Stimulated activated CD8-positive, alpha-beta memory T cell treated with anti-CD3 and anti-CD28 coated beads, Interleukin-2, amount 100 ng/mL, for 1 hour (primary cell): ENCODE measurements at places on chromosomes 6 and 20.

GRCh38 chr20:19785173-19785982, 27.3 kb downstream of the RIN2 start:
- DNase-seq: no peak

DNA sequence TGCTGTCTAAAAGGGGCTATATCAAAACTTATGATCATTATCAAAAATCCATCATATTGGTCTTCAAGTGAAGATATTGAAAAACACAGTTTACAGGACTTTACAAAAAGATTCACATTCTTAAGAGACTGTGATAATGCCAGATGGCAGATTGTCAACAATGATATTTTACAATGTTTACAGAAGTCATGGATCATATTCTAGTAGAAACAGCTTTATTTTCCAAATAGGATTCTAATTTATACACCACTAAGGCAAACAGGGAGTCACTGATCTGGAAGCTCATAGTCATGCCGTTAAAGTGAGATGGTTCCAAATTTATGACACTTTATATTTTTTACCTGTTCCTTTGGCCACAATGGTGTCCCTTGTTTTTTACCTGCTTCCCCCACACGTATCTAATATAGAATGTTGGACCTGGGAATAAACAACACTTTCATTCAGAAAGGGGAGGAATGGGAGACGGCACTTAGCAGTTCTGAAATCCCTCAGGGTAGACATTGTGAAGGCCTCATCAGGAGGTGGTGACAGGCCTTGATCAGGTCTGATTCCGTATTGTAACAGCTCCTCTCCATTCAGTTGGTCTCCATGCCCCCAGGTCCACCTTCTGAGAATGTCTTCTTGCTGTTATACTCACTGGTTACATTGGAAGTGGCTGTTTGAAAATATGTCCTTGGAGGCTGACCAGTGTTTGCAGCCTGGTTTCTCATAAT, 228.6 kb downstream of the ADGB start:
- DNase-seq: no peak

- DNase-seq: no peak
Measured at GRCh38 chr20:10634683-10635411, 39.0 kb downstream of the JAG1 start.

DNA sequence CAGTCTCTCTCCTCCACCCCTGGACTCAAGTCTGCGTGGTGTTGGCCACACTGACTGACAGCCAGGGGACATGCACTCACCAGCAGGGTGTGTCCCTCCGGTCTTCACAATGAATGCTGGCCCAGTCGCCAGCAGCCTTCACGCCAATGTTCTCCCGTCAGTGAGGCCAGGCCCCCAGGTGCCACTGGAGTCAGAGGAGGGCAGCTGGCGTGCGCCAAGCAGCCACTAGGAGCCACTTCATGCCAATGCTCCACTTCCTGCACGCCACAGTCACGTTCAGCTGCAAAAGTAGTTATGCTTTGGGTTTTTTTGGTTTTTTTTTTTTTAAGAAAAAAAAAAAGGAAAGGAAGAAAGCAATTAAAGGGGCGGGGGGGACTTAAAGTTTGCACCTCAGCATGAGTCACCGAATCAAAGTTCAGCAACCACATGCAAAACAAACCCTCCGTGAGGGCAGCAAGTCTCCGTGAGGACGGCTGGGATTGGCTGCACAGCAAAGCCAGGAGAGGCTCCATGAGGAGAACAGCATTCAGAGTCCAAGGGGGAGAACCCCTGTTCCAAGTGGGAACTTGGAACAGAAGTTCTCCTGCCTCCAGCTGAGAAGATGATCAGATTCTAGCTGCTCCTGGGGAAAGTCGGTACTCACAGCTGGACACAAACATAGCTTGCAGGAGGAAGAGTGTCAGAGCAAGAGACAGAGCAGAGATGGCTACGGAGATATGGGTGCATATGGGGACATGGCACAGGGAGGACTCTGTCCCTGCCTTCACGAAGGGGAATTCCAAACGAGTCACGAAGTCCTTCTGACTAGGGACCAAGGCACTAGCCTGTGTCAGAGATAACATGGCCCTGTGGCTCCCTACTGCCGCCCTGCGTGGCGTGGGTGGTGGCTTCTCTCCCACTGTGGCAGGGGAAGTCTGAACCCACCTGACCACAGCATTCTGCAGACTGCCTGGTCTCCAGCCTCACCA, at the start of gene ZC3H12D:
ZC3H12D (minus strand) TSS at position 282 of the 968 bp plus-strand sequence. CDS start 10,471 bp downstream, outside the sequence.
- DNase-seq: peak; percentile 71

DNA sequence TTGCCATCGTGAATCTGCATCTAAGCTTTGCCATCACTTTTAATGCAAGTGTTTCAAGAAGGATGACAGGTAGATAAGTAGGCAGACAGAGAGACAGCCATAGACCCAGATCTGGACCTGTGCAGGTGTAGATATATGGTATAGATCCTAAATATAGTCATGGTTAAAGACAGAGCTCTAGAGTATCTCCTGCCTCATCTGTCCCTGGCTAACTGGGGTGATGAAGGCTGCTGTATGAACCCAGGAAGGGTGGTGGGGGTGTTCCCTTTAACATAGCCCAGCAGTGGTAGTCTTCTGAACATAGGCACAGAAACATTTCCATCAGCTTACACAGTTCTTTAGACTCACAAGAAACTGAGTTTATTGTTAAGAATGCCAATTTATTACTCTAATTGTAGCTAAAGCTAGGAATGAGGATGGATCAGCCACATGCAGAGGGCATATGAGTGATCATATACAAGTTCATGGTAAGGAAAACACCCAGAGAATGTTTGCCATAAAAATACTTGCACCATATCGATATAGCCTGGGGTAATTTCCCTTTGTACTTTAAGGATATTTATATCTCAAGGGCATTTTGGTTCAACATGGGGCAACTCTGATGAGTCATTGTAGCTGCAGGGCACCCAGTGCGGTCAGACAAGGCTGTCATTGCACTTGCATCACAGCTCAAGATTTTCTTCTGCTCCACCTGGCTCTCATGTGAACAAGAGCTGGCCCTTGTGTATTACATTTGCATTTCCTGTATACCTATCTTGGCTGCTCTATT, 587.2 kb downstream of the EPM2A start:
- DNase-seq: no peak

DNA sequence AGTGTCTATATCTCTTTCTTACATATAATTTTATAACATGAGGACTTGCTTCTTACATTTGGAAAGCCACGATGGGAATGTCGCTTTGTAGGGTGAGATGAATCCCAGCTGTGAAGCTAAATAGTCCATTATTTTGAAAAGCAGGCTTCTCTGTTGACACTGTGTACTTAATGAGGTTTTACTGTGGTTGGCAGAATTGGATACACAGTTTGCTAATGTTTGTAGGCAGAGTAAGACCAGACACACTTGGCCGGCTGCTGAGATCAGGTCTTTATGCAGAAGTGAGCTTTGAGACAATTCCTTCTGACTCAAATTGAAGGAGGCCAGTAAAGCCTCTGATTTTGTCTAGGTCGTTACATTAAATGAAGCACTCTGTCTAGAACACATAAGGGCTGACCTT, 93.0 kb downstream of the NDUFAF5 start:
- no peak for DNase-seq

GRCh38 chr6:148947621-148948444, 201.0 kb downstream of the UST start:
- DNase-seq: peak; percentile 54

DNA sequence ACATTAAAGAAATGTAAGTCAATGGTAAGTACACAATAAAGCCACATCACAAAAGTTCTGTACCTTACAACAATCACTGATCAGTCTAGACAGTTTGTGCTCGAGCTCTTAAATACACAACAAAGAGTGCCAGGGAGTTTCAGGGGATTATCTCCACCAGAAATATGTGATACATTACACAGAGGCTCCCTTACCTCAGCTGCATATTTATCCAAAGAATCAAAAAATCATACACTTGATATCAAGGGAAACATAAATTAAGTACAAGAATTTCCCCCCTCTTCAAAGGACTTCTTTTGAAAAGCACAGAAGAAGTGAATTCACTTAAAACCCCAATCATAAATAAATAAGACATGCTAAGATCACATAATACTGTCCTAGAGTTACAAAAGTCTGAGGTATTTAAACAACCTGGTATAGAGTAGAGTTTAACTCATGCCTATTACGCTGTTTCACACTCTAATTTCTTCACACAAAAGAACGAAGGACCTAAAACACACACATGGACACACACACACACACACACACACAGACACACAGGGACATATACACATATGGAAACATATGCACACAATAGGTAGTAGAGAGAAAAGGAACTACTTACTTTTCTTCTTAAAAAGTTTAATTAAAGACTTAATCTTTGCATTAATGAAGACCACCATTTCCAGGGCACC, 528 bp downstream of the NHSL1 start:
- DNase-seq: no peak

- DNase-seq: no peak
Measured at GRCh38 chr6:16470502-16471221, 232.3 kb downstream of the GMPR start.

GRCh38 chr20:47775841-47776240, 9.4 kb downstream of the SULF2 start:
- DNase-seq: no peak

GRCh38 chr6:95094751-95095663, 482.3 kb upstream of the MANEA start:
- DNase-seq: no peak

GRCh38 chr6:73487473-73487872, 25.9 kb downstream of the MTO1 start:
- DNase-seq: no peak

DNA sequence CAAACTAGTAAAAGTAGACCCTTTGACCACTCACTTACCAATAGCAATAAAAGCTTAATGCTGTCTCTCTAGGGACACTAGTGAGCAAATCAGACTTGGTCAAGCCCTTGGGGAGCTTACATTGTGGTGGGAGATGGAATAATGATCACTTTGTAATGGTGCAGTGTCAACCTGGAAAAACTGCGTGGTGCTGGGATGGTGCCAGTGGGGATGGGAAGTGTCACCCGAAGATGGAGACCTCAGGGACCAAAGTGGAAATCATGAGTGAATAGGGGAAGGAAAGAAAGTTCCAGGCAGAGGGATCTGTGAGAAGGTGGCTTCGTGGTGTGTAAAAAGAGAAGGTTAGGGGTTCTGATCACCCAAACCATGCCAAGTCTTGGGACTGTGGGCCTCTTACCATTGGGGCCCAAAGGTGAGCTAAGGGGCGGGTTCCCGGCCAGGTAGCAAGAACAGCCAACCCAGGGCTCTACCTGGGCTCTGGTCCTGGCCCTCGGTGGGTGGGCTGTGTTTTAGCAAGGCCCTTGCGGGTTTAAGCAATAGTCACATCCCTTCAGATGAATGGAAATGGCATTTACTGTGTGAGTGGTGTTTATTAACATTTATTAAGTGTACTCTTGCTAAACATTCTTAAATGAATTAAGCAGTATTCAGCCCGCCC, 15.5 kb downstream of the DYNLRB1 start:
- DNase-seq: no peak

DNA sequence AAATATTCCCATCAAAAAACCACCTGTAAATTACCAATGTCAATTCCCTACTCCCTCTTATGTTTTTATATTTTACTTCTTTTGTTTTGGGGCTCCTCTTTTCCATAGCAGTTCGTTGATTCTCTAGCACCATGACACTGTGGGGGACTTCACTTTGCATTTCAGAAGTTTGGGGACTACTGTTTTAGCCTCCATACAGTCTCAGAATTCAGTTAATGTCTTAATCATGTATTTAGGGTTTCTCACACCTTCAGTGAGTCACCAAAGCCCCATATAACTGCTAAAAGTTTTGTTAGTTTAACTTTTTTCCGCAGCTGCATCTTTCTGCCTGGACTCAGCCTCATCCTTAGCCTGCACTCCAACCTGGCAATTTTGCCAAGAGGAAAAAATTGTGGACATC, 20.7 kb upstream of the AIG1 start:
- no peak for DNase-seq
